Stimulated activated CD4-positive, alpha-beta T cell treated with anti-CD3 and anti-CD28 coated beads, Interleukin-15, amount 100 ng/mL, for 1 hour (primary cell): ENCODE measurements at places on chromosomes 3 and 15.

- no peak for DNase-seq
These were observed 5.8 kb downstream of the DZIP3 start for GRCh38 chr3:108595321-108595720.

- no peak for DNase-seq
These were observed 45.4 kb upstream of the PLXNA1 start for GRCh38 chr3:126937533-126937932.

GRCh38 chr15:59830873-59831272 lies 141.8 kb upstream of the BNIP2 start:
- no peak for DNase-seq

GRCh38 chr3:16286751-16287543 lies 21.9 kb downstream of the OXNAD1 start:
- no peak for DNase-seq
